Astrocyte (in vitro differentiated cells and primary cell): ENCODE measurements at places on chromosomes 3 and 15. TPM values are rescaled to one million over a fixed set of nuclear protein-coding genes. Genes with fewer than 3 reads are reported as not detected.

CHRM5 gene
- total RNA-seq, result 0.07 TPM in 1 of 2 replicates, not detected in the other

WDR49 gene
- total RNA-seq, result 0.43 and 0.84 TPM in 2 replicates

PRTG gene
- 13.6 and 39.4 TPM in 2 replicates for total RNA-seq

ST6GAL1 gene
- 15.8 and 19.3 TPM in 2 replicates for total RNA-seq

WDR76 gene
- total RNA-seq, result 0.73 and 1.0 TPM in 2 replicates

THAP10 gene
- total RNA-seq, result 1.6 TPM in 2 replicates

ROPN1 gene
- total RNA-seq, result not detected in 2 replicates

GASK1A gene
- 0.09 TPM in 1 of 2 replicates, not detected in the other for total RNA-seq

GABRA5 gene
- total RNA-seq, result 5.9 and 7.9 TPM in 2 replicates

CHRFAM7A gene
- total RNA-seq, result 0.64 and 1.8 TPM in 2 replicates

SLC24A5 gene
- not detected in 2 replicates for total RNA-seq

EBLN2 gene
- total RNA-seq, result 3.1 TPM in 2 replicates

ARRDC4 gene
- 30.4 and 42.4 TPM in 2 replicates for total RNA-seq

ISLR gene
- total RNA-seq, result 1.6 and 3.6 TPM in 2 replicates

GABRB3 gene
- 43.2 and 47.9 TPM in 2 replicates for total RNA-seq

SMCO1 gene
- not detected in 2 replicates for total RNA-seq

SEC22A gene
- total RNA-seq, result 10.9 and 16.9 TPM in 2 replicates

ANKRD34C gene
- 0.05 TPM in 1 of 2 replicates, not detected in the other for total RNA-seq

ELL3 gene
- total RNA-seq, result 3.2 and 3.8 TPM in 2 replicates

SLC6A11 gene
- 0.34 and 0.36 TPM in 2 replicates for total RNA-seq

GABRG3 gene
- 0.54 and 0.77 TPM in 2 replicates for total RNA-seq

CFAP91 gene
- 0.16 TPM in 1 of 2 replicates, not detected in the other for total RNA-seq
